Fibroblast of skin of left biceps (primary cell): ENCODE measurements at places on chromosomes 3 and 15.

- DNase-seq = no peak
These were observed 37.0 kb upstream of the PIK3R4 start for GRCh38 chr3:130783629-130784028.

GRCh38 chr3:48361928-48362327 lies 10.1 kb upstream of the FBXW12 start:
- no peak for DNase-seq

- DNase-seq = no peak
These were observed 187.3 kb upstream of the TSC22D2 start for GRCh38 chr3:150220799-150221198.

DNA sequence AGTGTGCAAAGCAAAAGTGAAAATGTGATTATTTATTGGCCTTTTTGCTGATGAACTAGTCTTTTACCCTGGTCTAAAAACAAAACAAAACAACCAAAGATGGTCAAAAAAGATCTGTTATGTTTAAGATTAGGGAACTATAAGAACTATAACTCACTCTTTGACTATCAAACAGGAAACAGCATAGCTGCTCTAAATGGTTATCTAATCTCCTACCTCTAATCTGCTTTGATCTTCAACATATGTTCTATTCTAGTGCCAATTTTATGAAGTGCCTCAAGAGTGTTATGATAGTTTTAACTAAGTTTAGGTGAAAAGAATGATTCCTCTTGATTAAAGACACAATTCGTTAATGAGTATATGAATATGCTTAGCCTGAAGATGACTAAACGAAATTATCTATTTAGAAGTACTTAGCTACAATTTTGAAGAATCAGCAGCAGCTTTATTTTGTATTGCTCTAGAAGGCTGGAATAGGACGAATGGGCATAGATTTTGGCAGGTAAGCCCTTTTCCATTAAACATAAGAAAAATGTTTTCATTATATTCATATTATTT lies 46.0 kb downstream of the SETD2 start:
- DNase-seq = no peak

DNA sequence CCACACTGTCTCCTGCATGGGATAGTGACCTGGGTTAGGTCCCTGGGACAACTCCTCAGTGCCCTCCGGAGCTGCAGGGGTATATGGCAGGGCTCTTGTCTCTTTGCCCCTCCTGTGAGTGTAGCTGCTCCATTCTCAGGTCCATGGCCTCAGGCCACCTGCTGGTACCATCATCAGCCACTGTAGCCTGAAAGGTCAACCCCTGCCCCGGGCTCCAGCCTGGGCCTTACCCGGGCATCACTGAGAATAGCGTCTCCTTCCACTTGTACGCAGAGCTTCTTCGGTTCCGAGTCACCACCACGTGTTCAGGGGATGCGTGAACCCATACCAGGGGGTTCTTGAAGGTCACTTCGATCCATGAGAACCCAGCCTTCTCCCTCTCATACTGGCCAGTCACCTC lies 13.8 kb downstream of the ITIH4 start:
- DNase-seq = no peak

- DNase-seq = no peak
These were observed 13.4 kb downstream of the B4GALT4 start for GRCh38 chr3:119227070-119227850.

- no peak for DNase-seq
These were observed 285.5 kb upstream of the CFAP20DC start for GRCh38 chr3:59335338-59335737.

DNA sequence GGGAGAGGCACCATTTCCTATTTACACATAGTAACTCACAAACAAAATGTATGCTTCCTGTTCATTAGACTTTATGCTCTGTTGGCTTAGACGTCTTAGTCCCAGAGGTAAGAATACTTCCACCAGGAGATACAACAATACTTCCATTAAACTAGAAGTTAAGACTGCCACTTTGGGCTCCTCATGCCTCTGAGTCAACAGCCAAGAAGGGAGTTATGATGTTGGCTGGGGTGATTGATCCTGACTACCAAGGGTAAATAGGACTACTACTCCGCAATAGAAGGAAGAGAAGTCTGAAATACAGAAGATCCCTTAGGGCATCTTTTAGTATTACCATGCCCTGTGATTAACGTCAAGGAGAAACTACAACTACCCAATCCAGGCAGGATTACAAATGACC lies 43.5 kb upstream of the ABI3BP start:
- DNase-seq = no peak

- no peak for DNase-seq
These were observed 92.5 kb downstream of the IQSEC1 start for GRCh38 chr3:12980596-12981290.

DNA sequence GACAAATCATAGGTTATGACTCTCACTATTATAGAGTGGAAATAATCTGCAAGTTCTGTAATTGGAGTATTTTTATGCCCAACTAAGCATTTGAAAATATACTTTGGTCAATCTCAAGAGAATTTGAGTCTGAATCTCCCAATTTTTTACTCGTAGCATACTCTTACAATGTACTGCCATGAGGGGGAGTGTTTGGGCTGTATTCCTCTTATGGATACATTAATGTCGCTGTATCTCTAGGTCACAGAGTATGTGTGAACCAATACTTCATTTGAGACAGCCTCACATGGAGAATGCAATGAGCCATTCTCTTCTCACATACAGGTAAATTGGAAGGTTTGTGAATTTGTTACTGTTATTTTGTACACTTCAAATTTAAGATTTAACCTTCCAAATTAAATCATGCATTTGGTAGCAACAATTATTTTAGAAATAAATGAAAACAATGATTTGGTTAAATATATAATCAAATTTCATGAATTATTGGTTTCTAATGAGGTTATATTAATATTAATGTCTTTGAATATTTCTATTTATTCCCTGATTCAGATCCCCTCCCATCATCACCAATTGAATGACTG lies 5.5 kb upstream of the CD200 start:
- DNase-seq = peak; percentile 20

GRCh38 chr15:62527387-62527786 lies 362.3 kb upstream of the C2CD4B start:
- DNase-seq = no peak

GRCh38 chr15:66840615-66841390 lies 138.8 kb downstream of the SMAD6 start:
- DNase-seq = no peak

- DNase-seq = peak; percentile 88
These were observed 38.6 kb downstream of the EPHA3 start for GRCh38 chr3:89145995-89146394.

DNA sequence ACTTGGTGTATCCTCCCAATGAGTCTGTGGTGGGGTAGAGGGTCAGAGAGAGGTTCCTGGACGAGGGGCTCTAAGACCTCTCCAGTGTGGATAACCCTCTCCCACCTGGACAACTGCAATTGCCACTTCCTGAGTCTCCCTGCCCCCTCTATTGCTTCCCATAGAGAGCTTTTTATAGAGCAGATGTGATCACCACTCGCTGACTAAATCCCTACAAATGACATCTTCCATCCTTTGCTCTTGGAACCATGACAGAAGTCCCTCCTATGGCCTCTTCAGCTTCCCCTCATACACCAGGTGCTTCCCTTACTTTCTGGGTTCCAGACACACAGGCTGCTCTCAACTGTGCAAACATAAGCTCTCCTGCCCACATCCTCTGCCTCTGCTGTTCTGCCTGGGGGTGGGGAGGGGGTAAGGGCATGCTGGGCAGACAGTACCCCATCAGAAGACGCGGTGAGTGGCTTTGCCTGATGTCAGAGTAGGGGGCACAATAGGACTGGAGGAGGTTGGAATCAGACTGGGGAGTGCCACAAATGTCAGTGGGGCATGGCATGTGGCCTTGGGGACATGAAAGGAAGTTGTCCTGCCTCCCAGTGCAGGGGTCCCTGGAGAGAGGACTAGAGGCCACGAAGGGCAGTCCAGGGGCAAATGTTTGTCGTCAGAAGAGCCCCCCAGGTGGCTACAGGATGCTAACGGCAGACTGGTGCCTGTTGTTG lies 15.2 kb downstream of the ITIH3 start:
- no peak for DNase-seq

DNA sequence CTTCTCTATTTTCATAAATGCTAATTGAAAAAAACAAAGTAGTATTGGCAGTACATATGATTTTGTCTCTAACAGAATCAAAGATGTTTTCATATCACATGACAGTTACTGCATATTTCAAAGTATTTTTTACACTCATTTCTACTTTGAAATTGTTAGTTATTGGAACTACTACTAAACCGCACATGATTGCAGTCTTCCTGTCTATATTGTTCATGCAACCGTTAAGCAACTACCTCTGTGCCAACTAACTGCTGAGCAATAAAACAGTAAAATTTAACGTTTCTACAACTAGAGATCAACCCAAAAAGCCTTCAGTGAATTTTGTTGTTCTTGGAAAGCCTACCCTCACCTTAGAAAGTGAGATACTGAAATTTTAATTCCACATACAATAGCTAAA lies 64.2 kb downstream of the DMXL2 start:
- DNase-seq = no peak

- DNase-seq = no peak
These were observed 7.7 kb downstream of the RBM15B start for GRCh38 chr3:51398595-51399310.

DNA sequence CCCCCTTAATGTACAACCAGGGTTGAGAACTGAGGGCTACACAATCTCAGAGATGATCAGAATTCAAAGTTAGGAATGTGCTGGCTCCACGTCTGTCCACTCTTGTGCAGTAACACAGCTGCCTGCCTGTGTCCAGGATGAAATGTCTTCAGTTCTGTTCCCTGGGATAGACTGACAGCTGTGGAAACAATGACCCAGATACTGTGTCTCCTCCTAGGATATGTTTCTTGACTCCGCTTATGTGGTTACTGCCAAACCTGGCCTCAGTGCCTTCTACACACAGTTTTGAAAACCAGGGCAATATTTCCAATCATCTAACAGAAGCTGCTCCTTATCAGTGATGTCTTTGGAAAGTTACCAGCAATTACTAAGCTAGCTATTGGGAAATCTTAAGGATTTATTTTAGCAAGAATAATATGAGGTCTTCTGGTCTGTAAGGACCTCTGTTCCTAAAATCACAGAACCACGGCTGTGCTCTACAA lies 67.6 kb downstream of the NOX5 start:
- no peak for DNase-seq

GRCh38 chr3:13419505-13420044 lies 547 bp downstream of the NUP210 start:
- no peak for DNase-seq

DNA sequence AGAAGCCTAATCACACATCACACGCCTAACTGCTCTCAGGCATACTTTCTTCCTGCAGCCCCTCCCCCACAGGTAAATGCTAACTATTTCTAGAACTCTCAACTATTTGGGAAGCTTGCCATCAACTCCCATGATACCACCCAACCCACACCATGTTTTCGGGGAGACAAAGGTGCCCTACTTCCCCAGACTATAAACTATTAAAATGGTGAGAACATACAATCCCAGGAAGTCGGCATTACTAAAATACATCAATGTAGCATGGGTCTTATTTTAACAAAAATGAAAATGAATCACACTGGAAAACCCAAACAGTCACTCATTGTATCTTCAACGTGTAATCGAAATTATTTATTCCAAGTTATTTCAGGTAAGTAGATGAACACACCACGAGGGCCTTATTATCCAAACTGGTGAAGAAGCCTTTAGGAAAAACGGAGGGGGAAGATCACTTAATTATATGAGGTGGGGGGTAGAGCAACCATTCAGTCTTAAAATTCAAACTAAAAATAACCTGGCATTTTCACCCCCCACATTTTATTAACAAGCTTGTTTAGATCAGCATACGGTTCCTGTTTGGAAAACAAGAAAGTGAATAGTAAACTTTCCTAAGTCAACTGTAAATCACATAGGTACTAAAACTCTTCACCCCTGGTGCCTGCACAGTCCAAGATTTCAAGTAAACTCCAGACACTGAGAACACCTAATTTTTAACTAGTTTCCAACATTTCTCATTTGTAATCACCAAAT lies 1.9 kb downstream of the TBL1XR1 start:
- no peak for DNase-seq

GRCh38 chr3:126026761-126027160 lies 57.2 kb downstream of the SLC41A3 start:
- DNase-seq = no peak

DNA sequence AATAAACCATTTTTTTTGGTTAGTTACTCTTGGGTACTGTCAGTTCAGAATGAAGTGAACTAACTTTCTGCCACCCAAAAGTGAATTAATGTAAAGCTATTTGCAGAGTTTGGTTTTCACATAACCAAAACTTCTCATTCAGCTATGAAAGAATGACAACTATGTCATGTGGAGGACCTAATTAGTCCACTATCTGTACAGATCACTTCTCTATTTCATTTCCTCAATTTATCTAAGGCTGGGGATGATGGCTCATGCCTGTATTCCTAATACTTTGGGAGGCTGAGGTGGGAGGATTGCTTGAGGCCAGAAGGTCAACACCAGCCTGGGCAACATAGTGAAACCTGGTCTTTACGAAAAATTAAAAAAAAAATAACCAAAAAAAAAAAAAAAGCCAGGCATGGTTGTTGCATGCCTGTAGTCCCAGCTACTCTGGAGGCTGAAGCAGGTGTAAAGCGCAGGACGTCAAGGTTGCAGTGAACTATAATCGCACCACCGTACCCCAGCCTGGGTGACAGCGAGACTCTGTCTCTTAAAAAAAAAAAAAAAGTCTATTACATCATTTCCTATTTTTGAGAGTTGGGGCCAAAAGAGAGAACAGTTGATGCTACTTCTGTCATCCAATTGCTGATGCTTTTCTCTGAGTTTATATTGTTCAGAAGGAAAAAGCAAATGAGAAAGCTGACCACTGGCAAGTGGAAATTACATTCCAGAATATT lies 8.7 kb downstream of the HYPK start:
- DNase-seq = no peak

- no peak for DNase-seq
These were observed 13.6 kb downstream of the ST8SIA2 start for GRCh38 chr15:92407321-92407720.

- DNase-seq = no peak
These were observed 515 bp downstream of the EPHA6 start for GRCh38 chr3:96814651-96815567.

- DNase-seq = no peak
These were observed 444.6 kb downstream of the CNTN4 start for GRCh38 chr3:2543247-2543646.

DNA sequence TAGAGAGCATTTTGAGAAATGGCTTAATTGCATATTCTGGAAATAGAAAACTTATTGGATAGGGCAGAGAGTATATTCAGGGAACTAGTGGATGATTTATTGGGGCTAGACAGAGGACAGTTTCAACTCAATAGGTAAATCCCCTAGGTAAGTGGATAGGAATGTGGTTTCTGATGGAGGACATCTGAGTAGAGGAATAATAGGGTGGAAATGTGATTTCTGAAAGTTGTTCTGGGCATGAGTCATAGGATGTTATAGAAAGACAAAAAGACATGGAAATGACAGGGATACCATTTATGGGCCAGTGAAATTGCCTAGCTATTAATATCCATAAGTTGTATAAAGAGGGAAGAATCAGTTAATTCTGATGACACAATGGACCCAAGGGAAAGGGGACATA lies 563.3 kb upstream of the GOLIM4 start:
- DNase-seq = no peak
